Left renal pelvis (tissue), 4 donors: ENCODE measurements at places on chromosomes 13 and 19.

- no peak for DNase-seq
These were observed 1256.5 kb downstream of the EFNB2 start for GRCh38 chr13:105278943-105279381.

DNA sequence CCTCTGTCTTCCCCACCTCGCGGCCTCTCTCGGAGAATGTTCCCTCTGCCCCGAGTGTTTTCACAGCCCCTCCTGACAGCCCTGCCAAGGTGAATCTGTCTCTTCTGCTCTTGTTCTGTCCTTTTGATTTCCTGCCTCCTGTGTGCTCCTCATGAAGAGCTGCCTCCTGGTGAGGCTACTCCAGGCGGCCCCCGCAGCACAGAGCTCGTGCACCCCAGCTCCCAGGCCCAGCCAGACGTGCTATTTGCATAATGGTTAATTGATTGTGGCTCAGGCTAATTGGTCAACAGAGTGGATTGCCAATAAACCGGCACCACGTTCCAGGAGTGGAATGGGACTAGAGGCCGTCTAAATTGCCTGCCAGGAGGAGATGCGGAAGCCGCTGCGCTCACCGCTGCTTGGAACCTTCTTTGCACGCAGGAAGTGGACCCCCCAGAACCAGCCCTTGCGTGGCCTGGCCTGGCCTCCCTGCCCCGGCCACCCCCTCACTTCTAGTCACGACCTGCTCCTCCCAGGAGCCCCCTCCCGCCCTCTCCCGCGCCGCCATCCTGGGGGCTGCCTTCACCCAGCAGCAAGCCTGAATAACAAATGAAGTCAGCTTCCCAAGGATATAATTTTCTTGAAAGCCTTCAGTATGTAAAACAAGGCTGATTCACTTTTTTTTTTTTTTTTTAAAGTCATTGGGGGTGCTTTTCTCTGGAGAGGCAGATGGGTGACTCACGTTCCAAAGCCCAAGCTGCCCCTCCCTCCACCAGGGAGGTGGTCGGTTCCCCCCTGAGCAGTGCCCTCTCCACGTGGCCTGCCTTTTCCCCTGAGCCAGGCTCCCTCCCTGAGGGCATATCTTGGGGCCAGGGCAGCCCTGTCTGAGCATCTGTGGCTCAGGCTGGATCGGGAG lies 144.0 kb downstream of the KDM4B start:
- DNase-seq, result no peak

DNA sequence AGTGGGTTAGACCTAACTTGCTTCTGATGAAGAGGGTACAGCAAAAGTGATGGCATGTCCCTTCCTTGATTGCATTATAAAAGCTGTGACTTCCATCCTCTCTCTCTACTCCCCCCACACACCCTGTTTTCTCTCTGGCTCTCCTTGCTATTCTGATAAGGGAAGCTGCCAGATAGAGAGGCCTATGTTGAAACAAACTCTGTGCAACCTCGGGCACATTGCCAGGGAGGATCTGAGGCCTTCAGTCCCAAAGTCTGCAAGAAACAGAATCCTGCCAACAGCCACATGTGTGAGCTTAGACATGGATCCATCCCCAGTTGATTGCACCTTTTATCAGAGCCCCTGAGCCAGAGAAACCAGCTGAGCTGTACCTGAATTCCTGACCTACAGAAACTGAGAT lies 44.8 kb upstream of the ARGLU1 start:
- no peak for DNase-seq

GRCh38 chr19:51507640-51508058 lies 6.0 kb upstream of the SIGLEC12 start:
- DNase-seq, result no peak

DNA sequence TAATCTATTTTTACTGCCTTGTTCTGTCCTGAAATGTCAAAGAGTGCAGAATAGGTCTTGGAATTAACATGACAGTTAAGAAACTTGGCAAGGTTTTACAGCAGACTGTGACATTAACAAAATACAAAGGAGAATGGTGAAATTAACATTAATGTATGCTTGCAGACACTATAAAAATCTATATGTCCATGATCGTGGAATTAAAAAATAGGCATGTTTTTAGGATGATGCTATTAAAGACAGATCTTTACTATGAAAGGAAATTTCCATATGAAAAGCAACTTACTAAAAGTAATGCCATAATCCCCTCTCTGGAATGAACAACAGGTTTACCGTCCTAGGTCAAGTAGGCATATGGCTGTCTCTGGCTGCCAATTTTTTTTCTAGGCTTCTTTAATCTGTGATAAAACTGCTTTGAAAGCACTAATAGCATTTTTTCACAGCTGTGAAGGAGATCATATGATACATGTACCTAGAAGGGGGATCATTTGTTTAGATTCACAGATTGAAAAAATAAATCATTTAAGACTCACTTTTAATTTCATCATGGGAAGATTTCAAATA lies 291.5 kb downstream of the ZNF536 start:
- DNase-seq, result no peak

GRCh38 chr13:75932636-75933035 lies 296.5 kb downstream of the LMO7 start:
- no peak for DNase-seq

GRCh38 chr19:38068826-38069225 lies 155.2 kb downstream of the DPF1 start:
- DNase-seq, result no peak

- no peak for DNase-seq
These were observed 6.3 kb upstream of the RXFP2 start for GRCh38 chr13:31733066-31733465.
